ENCODE measurements at places on chromosomes 7 and 10.
A peak's percentile ranks its signal among the peaks of the same experiment; 100 is the strongest.

- no peak for DNase-seq
Measured at GRCh38 chr7:67311901-67312300, 315.3 kb downstream of the TYW1 start.

GRCh38 chr10:69045441-69046300 lies 42.2 kb upstream of the SRGN start:
- peak; percentile 20 for DNase-seq

GRCh38 chr7:35422715-35423114 lies 168.8 kb upstream of the TBX20 start:
- DNase-seq = no peak

- no peak for DNase-seq
Measured at GRCh38 chr7:35418716-35419390, 165.0 kb upstream of the TBX20 start.

DNA sequence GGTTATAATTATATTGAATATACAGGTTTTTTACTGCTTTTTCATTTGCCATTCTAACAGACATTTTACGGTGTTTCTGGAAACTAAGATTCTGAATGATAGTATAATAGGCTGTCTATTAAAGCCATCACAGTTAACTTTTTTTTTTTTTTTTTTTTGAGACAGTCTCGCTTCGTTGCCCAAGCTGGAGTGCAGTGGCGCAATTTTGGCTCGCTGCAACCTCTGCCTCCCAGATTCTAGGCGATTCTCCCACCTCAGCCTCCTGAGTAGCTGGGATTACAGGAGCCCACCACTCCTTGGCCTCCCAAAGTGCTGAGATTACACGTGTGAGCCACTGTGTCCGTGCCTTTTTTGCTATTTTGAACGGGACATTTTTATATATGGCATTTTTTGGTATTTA lies 4.4 kb downstream of the TDRD1 start:
- DNase-seq = no peak

GRCh38 chr10:113329121-113329596 lies 223.7 kb upstream of the HABP2 start:
- DNase-seq = peak; percentile 66

- no peak for DNase-seq
Measured at GRCh38 chr10:118952493-118953295, 76.8 kb upstream of the NANOS1 start.

- no peak for DNase-seq
Measured at GRCh38 chr10:78688901-78689583, 379.7 kb upstream of the ZMIZ1 start.
